NCI-H1417 (cell line): ENCODE measurements at places on chromosomes 11 and 22.

DNA sequence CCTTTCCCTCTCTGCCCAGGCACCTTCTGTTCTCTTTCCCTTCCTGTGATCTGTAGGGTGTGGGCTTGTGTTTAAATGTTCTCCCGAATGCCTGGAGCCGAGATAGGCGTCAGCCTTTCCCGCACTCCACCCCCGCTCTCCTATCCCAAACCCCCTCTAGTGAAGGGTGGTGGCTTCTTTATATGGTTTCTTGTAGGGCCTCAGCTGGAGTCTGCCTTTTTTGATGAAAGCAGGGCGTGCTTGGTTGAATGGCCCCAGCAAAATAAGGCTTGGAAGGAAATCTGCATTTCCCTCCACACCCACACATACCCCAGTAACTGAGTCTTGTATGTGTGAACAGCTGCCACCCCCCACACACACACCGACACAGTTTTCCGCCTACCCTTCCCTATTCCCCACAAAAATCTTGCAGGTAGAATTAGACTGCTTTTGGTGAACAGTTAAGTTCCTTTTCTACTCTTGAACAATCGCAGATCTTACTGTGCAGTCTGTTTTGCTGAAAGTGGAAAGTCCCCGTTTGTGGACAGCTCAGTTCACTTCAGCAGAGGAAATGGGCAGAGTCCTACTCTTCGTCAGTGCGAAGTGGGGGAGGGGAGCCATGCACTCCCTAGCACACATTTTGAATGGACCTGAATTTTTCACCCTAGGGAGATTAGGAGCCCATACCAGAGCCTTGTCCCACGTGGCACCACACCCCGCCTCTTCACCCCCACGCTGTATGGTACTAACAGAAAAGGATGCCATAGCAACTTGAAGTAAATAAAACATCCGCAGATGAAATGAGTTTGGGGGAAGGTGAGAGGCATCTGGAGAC lies 25.5 kb upstream of the GRK2 start:
- peak; percentile 75 for DNase-seq

DNA sequence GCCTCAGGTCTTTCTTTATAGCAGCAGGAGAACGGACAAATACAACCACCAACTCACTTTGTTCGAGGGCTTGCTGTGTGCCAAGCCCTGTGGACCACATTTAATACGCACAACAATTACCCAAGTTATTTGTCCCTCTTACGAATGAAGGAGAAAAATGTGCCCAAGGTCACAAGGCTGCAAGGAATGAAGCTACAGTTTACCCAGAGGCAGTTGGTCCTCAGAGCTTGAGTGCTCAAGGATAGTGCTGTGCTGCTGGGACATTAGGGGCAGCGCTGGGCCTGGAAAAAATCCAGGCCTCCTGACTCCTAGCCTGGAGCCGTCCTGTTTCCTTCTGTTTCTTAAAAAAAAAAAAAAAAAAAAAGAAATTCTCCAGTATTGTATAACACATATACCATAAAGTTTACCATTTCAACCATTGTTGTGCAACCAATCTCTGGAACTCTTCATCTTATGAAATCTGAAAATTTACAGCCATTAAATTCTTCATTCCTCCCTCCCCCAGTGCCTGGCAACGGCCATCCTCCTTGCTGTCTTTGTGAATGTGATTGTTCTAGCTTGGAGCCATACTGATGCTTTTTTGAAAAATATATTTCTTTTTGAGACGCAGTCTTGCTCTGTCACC lies 1.0 kb upstream of the C11orf86 start:
- no peak for DNase-seq

GRCh38 chr11:93820847-93821246 lies 29.6 kb downstream of the VSTM5 start:
- no peak for DNase-seq

GRCh38 chr11:83601914-83602527 lies 315.9 kb upstream of the CCDC90B start:
- DNase-seq, result no peak

DNA sequence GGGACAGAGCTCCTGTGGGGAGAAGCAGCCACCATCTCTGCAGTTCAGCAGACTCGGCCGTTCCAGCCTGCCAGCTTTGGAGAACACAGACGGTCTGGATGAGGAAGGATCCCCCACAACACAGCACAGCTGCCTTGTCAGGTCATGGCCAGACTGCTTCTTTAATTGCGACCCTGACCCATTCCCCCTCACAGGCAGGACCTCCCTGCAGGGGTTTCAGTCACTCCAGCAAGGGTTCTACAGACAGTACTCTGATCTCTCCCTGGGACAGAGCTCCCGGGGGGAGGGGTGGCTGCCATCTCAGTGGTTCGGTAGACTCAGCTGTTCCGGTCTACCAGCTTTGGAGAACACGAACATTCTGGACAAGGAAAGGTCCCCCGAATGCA lies 173.5 kb downstream of the TTC28 start:
- DNase-seq, result no peak

DNA sequence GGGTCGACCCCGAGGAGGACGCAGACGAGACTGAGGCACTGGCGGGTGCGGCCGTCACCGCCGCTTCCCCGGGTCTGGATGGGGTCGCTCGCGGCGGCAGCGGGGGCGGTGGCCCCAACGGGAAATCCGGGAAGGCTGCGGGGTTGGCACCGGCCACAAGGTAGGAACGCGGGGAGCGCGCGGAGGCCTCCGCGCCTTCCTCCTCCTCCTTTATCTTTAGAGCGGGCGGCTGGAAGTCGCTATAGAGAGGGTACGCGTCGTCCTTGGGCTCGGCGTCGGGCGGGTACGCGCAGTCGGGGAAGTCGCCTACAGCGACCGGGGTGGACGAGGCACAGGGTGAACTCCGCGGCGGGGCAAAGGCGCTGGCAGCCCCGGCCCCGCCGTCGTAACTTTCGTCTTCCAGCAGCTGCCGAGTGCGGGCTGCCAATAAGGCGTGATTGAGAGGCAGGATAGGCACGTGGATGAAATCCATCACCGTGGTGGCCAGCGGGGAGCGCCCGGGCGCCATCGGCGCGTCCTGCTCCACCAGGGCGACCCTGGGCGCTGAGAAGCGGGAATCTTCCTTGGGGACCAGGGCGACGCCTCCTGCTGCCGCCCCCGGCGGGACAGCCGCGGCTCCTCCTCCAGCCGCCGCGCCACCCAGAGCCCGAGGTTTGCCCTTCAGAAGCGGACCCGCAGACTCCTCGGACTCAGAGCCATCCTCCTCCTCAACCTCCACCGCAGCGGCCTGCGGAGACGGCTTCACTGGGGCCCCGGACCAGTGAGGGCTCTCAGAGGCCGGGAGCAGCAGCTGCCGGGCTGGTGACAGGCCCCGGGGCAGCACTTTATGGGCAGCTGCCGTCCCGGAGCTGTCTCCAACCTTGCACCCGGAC lies 1.7 kb downstream of the PGR start:
- DNase-seq, result peak; percentile 32

GRCh38 chr11:31606893-31607292 lies 97.3 kb downstream of the ELP4 start:
- no peak for DNase-seq

- DNase-seq, result no peak
These were observed 428 bp upstream of the FEZ1 start for GRCh38 chr11:125496529-125496857.

DNA sequence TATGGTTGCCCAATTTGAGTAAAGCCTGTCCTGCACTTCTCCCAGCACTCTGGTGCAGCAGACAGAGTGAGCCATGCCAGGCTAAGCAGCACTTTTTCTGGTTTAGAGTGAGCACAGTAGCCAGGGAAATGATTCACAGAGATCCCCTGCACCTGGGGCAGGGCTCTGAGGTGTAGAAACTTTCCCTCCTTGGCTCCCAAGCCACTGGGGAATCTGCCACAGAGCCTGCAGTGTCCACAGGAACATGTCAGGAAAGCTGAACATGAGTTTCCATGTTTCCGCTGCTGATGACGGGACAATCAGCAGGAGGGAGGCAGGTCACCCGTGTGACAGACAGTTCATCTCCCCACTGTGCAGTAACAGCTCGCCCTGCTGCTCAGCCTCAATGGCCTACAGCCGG lies 429.9 kb upstream of the B3GAT1 start:
- DNase-seq, result no peak

GRCh38 chr11:23278121-23278520 lies 417.8 kb upstream of the CCDC179 start:
- no peak for DNase-seq

GRCh38 chr11:125274309-125274708 lies 109.8 kb downstream of the PKNOX2 start:
- DNase-seq, result no peak

DNA sequence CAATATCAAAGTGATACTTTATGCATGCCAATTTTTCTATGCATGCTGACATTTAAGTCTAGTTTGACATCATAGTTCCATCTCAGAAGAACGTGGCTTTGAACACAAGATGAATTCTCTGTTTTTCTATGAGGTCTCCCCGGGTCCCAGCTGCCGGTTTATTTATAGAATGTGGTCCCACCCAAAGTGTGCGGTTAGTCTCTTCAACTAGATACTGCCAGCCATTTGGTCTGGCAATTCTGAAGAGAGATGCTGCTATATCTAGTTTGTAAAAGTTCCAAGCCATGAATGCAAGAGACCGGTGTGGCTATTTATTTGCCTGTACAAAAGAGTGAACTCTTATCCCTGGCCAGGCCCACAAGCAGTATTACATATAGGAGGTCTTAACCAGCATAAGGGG lies 9.2 kb downstream of the OR5A2 start:
- DNase-seq, result no peak

GRCh38 chr11:115674176-115674936 lies 170.1 kb upstream of the CADM1 start:
- no peak for DNase-seq

DNA sequence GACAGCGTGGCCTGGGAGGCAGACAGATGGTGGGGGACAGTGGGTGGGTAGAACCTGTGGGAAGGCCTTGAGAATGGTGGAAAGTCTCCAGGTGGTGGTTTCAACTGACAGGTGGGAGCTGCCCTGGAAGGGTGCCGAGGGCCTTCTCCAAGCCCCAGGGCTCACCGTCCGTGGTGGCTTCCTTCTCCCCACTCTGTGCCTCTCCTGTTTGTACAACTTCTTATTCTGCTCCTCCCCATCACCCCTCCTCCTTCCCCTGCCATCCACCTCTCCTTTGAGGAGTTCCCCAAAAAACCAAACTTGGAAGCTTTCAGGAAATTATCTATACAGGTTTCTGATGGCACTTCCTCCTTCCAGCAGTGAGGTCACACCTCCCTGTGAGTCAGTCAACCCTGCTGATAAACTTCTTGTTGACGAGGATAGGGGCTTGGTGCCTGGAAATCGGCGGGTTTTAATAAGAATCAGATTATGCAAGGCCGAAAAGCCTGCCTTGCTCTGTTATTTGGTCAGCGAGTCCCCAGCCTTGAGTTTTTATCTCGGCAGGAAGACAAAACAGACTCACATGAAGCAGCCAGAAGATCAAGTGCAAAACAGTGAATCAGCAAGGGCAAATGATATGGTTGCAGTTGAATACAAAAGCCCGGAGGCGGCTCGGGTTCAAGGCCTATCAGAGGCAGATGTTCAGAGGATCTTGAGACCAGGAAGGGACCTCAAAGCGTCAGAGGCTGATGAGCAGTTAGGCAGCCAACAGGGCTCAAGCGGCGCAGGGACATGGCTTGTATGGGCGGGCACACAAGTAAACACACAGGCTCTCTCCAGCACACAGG lies 9.5 kb upstream of the ST3GAL4 start:
- DNase-seq, result no peak

DNA sequence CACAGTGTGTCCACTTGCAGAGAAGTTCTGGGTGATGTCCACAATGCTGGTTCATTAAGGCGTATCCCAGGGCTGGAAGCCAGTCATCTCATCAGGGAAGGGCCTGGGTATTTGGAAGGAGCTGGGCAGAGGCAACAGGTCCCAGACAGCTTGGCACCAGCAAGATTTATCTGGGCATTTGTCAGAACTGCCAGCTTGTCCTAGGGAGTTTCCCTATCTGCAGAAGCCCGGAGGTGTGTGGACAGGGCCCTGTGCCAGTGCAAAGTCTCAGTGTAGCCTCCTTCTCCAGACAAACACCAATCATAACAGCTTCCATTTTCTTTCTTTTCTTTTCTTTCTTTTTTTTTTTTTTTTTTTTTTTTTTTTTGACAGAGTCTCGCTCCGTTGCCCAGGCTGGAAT lies 125.3 kb upstream of the TIMP3 start:
- no peak for DNase-seq

- no peak for DNase-seq
These were observed 10.8 kb downstream of the TMEM258 start for GRCh38 chr11:61781585-61781984.

GRCh38 chr11:67674442-67674871 lies at the start of gene ALDH3B2:
Gene ALDH3B2, minus strand, starts transcription at chr11:67674623. Its CDS starts 7,688 bp downstream, at chr11:67666935.
- DNase-seq, result peak; percentile 70

DNA sequence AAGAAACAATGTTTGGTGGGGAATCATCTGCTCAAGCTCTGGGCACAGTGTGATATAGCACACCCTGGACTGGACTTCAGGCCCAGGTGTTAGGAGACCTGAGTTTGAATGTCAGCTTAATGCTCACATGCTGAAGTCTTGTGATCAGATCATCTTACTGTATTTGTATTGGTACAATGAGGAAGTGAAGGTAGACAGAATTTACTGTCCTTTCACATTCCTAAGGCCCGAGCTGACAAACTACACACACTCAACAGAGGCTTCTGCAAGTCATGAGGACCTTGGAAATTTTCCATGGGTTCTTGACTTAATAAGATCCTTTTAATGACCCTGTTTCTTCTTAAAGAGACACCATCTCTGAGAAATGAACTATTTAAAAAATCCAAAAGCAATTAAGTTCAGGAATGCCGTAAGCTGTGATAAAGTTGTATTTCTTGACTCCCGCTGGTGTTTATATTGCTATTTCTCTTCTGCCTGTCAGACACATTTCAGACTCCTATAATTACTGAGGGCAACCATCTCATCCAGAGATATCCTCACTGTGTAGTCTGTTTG lies 802.0 kb downstream of the DLG2 start:
- peak; percentile 31 for DNase-seq

- no peak for DNase-seq
These were observed 9.2 kb downstream of the KCNC1 start for GRCh38 chr11:17743808-17744119.

DNA sequence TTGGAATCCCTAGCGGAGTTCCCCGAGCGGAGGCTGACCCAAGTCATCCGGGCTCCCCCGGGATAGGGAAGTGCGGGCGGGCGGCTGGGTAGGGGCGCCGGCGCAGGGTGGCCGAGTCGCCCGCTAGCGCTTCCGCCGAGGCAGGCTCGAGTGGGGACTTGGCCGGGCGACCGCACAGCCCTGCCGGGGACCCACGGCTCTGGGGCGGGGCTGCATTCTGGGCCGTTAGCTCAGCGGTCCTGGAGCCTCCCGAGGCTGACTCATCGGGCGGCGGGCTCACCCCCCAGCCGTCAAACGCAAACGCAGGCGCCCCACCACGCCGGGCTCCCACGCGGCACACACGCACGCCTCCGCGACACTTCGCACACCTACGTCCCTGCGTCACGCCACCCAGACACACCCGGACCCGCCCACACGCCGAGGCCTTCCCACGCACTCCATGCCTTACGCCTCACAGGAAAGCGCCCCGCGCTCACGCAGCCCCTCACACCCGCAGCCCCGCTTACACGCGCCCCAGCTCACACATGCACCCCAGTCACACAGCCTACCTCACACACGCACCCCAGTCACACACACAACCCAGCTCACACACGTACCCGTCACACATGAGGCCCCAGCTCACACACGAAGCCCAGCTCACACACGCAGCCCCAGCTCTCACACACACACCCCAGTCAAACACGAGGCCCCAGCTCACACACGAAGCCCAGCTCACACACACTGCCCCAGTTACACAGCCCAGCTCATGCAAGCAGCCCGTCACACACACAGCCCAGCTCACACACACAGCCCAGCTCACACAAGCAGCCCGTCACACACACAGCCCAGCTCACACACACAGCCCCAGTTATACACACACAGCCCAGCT lies 1.2 kb downstream of the PHLDB1 start:
- peak; percentile 63 for DNase-seq
